ENCODE measurements at places on chromosomes 5 and 9. TPM values are rescaled to one million over a fixed set of nuclear protein-coding genes. Genes with fewer than 3 reads are reported as not detected.

MYORG gene
- total RNA-seq: 6.2 TPM

SPOCK1 gene
- 21.5 TPM for total RNA-seq

OTULINL gene
- 1.8 TPM for total RNA-seq

OR2S2 gene
- total RNA-seq: not detected

CRHBP gene
- total RNA-seq: 0.33 TPM

PCDHGA2 gene
- total RNA-seq: 1.1 TPM

PLAC8L1 gene
- not detected for total RNA-seq

TRIM14 gene
- total RNA-seq: 7.5 TPM

ZDHHC12 gene
- 159 TPM for total RNA-seq

GOLGA1 gene
- 9.0 TPM for total RNA-seq

ASPN gene
- not detected for total RNA-seq

SPATA31C1 gene
- 0.13 TPM for total RNA-seq

FRMD3 gene
- 1.3 TPM for total RNA-seq

CD274 gene
- 12.1 TPM for total RNA-seq

OMD gene
- total RNA-seq: not detected

ISL1 gene
- not detected for total RNA-seq

PJA2 gene
- total RNA-seq: 33.3 TPM

RALGDS gene
- 21.0 TPM for total RNA-seq

RANBP3L gene
- total RNA-seq: not detected

ADGRD2 gene
- total RNA-seq: not detected

CCDC152 gene
- 0.25 TPM for total RNA-seq

FCN2 gene
- total RNA-seq: not detected

THBS4 gene
- total RNA-seq: 0.33 TPM
